ENCODE measurements at places on chromosomes 4 and X. TPM values are rescaled to one million over a fixed set of nuclear protein-coding genes. Genes with fewer than 3 reads are reported as not detected.

The MTNR1A gene
- not detected for total RNA-seq

The PDE6B gene
- 10.1 TPM for total RNA-seq

The GPR143 gene
- not detected for total RNA-seq

The TET2 gene
- 28.7 TPM for total RNA-seq

The UCP1 gene
- total RNA-seq: not detected

The DRP2 gene
- total RNA-seq: 0.39 TPM

The VCX3B gene
- total RNA-seq: not detected

The DOK7 gene
- not detected for total RNA-seq

The STPG2 gene
- not detected for total RNA-seq

All from activated T-helper 1 cell treated with anti-CD3 and anti-CD28 coated beads, Interleukin-12 subunit alpha, Interleukin-12 subunit beta, Interleukin-2, Interleukin-4 antibody, amounts not matched to agents 30 ng/mL and 10 ng/mL and 1 ng/mL, durations not matched to agents 14 hours and 24 hours and 36 hours (primary cell).